ENCODE measurements at places on chromosomes 3 and 15.

DNA sequence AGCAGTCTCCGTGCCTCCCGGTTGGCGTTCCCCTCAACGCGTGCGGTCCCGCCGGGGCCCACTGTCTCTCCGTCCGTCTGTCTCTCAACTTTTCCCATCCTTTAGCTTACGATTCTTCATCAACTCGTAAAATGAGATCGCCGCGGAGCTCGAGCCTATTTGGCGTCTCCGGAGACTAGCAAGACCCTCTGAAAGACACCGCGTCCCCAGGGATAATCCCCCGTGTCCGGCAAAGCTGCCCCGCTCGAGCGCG lies 3.4 kb downstream of the GATA2 start:
- DNase-seq: no peak

GRCh38 chr3:117059067-117059955 lies 349.7 kb downstream of the TUSC7 start:
- DNase-seq: no peak

GRCh38 chr3:141050576-141051442 lies at the start of gene SPSB4:
TSS of gene SPSB4 (plus strand) at chr3:141051347. CDS start at chr3:141066105, 14,758 bp downstream.
- DNase-seq: no peak

DNA sequence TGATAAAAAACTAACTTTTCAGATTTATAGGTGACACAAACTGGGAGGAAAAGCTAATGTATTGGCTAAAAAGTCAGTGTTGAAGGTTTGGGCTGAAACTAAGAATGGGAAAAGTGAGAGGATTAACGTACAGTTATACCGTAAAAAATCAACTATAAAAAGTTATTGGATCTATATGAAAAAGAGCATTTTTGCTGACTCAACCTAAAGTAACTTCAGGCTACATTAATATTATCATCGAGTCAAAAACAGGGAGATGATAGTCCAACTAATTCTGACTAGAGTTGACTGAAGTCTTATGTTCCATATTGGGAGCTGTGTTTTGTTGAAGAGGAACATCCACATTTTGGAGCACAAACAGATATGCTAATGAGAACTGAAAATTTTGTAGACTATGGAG lies 19.9 kb downstream of the ZNF654 start:
- DNase-seq: no peak

GRCh38 chr3:156978481-156978961 lies 152.4 kb downstream of the LEKR1 start:
- no peak for DNase-seq

DNA sequence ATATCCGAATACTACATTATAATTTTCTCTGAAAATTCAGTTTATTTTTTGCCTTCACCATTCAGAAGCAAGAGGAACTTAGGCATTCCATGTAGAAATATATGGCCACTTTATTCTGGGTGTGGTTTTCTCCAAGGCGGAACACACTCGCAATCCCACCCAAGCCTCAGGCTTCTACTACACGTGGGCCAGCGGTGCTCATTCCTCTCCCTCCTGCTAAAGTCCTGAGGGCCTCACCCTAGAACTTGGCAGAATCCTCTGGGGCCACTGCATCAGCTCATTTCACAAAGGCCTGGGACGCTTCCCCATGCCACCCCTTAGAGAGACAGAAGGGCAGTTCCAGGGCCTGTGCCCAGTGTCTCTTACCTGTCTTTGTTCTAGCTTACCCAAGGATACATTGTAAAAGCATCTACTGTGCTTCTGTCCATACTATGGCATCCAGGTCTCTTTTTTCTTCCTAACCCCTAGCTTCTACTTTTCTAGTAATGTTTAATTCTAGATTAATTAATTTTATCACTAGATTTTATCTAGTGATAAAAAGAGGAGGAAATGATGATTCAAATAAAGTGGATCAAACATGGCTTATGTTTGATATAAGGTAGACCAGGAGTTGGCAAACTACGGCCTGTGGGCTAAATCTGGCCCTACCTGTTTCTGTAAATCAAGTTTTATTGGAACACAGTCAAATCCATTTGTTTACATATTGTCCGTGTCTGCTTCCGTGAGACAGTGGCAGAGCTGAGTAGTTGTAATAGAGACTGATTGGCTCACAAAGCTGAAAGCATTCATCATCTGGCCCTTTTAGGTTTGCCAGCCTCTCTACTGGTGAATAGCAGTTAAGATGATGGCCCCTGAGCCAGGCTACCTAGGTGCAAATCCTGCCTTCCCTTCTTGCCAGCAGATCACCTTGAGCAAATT lies 29.8 kb downstream of the LARS2 start:
- no peak for DNase-seq

GRCh38 chr3:55013145-55013925 lies 85.5 kb upstream of the LRTM1 start:
- DNase-seq: no peak

DNA sequence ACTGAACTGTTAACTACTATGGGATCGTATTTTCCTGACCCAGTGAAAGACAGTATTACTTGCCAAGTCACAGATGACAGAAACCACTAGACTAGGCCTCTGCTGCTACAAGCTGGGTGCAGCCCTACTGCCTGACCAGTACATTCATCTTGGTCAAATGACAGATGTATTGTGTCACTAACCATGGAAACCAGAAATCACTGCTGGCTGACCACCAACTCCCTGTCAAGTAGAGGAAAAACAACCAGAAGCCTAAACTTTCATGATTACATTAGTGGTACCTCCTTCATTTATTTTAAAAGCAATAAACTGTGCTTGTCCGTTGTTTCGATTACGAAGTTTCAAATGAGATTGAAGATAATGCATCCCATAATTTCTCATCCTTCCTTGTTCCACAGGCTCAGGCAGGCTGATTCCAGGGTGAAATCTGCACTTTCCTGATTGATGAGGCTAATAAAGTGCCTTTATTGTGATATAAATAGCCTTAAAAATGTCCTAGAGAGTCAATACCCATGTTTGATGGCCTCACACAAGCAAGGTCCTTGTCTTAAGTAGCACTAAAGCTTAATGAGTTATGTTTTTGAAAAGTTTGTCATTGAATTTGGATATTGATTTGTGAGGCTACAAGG lies 309.7 kb downstream of the LSAMP start:
- DNase-seq: no peak

- DNase-seq: no peak
Measured at GRCh38 chr15:68389041-68389930, 42.7 kb downstream of the ITGA11 start.

DNA sequence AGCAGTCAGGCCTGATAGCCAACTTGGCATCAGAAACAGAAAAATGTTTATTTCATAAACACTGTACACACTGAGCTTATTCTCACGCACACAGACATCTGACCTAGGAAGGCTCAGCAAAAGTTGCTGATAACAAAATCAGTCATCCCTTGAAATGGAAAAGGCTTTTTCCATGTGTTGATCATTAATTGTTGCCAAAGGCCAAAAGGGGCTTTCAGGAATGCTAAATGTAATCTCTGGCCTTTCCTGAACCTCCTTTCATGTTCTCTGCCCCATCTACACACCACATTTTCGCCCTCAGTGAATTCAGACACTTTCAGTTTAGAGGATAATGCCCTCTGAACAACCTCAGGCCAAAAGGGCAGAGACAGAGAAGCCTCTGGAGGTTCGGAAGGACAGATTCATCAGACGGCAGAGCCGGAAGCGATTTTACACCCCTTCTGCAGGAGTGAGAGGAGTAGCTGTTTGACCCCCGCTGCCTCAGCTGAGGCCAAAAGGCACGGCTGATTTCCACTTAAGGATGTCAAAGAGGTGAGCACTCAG lies 14.5 kb downstream of the RTP4 start:
- DNase-seq: no peak

DNA sequence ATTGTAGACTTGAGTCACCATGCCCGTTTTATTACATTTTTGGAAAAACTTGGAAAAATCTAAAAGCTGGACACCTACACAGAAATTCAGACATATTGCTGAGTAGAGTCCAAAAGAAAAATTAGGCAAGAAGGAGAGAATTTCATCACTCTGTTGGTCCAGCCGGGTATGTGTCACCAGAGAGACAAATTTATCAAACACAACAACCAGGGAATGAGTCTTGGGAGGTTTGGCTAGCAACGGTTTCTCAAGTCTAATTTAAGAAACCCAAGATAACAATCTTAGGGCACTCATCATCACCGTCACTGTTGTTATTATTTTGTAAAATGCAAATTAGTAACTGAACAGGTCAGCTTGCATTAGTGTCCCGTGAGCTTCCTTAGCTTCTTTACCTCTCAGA lies 197.5 kb upstream of the C2CD4B start:
- DNase-seq: no peak

DNA sequence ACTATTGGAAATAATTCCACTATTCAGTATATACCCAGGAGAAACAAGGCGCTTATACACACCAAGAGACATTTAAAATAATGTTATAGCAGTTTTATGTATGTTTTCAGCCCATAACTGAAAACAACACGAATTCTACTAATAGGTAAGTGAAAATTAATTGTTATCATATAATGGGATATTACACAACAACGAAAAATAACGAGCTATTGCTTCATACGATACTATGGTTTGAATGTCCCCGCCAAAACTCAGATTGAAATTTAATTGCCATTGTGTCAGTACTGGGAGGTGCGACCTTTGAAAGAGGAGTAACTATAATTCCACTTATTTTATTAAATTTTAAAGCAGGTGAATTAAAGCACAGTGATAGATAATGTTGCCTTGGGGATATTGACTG lies 4.0 kb upstream of the CSRNP1 start:
- no peak for DNase-seq

GRCh38 chr15:77637851-77638692 lies 5.4 kb upstream of the LINGO1 start:
- no peak for DNase-seq

DNA sequence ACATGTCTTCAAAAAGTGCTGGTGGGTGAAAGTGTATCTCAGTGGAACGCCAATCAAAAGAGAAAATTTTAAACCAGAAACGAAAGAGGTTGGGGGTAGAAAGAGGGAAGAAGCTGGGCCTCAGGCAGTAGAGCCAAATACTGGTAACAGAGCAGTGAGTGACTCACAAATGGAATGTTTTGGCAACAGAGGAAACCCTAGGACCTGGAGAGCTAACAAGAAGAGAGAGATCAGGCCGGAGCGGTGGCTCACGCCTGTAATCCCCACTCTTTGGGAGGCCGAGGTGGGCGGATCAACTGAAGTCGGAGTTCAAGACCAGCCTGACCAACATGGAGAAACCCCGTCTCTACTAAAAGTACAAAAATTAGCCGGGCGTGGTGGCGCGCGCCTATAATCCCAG lies 450.8 kb upstream of the NAALADL2 start:
- no peak for DNase-seq

DNA sequence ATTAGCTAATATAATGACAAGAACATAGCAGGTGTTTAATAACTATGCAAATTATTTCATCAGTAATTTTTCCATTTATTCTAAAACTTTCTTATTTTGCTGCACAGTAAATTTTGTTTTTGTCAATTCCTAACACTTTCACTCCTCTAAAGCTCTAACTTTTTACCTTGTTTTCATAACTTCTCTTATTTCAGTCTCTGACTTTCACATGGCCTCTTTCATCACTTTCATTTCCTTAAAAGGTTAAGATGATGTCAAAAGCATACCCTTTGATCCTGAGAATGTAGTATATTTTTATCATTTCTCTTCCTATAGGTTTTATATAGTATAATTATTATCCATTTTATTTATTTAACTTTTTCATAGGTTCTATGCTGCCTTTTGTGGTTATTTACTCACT lies 1325.8 kb upstream of the ALCAM start:
- DNase-seq: no peak

- no peak for DNase-seq
Measured at GRCh38 chr3:4776980-4777581, 202.2 kb upstream of the BHLHE40 start.

DNA sequence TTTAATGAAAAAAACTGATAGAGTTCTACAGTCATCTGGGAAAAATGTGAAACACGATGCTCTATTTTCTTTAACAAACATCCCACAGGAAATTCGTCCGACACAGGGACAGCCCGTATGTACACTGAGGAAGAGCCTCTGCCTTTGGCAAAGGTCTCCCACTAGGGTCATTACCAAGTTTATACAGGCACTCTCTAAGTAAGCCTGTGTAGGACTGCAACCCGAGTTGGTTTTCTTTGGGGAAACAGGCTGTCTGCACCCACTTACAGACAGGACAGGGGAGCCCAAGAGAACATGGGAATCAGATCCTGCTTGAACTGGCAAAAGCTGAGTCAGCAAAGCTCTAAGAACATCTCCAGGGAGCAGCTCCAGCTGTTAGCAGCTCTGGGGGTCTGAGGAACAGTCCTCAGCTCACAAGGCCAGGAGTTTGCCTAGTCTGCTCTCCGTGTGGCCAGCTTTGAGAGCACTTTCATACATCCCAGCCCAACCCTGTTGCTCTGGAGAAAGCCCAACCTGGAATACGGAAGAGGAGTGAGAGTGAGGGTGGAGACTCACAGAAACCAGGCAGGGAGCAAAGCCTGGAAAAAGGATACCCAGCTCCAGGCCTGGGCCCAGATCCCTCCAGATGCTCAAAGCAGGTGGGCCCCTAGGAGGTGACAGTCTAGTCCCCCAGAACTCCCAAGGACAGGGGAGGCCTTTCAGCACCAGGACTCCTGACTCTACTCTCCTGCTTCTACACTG lies 1.9 kb downstream of the TBC1D2B start:
- DNase-seq: no peak

- DNase-seq: no peak
Measured at GRCh38 chr3:177307391-177307790, 110.1 kb upstream of the TBL1XR1 start.

- DNase-seq: no peak
Measured at GRCh38 chr3:98095882-98096281, 8.9 kb downstream of the OR5AC2 start.

GRCh38 chr3:181808053-181808452 lies 96.3 kb downstream of the SOX2 start:
- no peak for DNase-seq

DNA sequence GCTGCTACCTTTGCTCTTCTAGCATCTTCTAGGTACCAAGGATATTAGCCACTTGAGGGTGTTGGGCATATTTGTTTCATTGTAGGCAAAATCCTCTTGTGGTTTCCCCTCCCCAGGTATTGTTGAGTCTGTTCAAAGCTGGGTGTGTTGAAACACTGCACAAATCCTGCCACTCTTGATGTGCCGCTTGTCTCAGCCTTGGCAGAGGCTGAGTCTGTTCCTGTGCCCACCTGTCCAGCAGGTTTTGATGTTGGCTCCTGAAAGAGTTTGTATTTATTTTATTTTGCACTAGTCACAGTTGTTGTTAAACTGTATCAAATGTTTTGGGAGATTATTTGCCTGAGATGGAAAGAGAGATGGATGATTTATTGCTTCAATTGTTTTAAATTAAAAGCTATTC lies 136.2 kb downstream of the USP13 start:
- no peak for DNase-seq

GRCh38 chr15:31974855-31975829 lies 55.2 kb upstream of the CHRNA7 start:
- peak; percentile 8 for DNase-seq

DNA sequence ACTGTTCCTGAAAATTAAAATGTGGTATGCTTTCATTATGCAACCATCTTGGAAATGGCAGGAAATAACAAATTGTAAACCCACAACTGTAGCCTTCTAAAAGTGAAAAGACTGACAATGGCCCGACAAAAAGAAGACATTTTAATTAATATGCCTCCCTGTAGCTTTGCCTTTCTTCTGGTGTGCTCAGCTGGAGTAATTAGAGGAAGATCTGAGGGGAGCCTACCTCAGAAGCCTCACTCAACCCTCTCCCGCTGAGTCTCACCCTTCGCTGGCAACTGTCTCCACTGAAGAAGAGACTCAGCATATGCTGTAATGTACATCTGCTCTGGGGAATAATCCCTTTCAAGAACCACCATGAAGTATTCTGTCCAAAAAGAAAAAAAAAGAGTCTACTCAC lies 104.7 kb upstream of the SETMAR start:
- DNase-seq: no peak

- peak; percentile 48 for DNase-seq
Measured at GRCh38 chr3:194344012-194344411, 7.1 kb downstream of the CPN2 start.

GRCh38 chr3:124116906-124117305 lies 125.0 kb upstream of the ROPN1 start:
- DNase-seq: no peak
